ENCODE measurements at places on chromosomes 2 and 18.

GRCh38 chr2:76039505-76039904 lies 328.8 kb upstream of the GCFC2 start:
- DNase-seq = no peak

DNA sequence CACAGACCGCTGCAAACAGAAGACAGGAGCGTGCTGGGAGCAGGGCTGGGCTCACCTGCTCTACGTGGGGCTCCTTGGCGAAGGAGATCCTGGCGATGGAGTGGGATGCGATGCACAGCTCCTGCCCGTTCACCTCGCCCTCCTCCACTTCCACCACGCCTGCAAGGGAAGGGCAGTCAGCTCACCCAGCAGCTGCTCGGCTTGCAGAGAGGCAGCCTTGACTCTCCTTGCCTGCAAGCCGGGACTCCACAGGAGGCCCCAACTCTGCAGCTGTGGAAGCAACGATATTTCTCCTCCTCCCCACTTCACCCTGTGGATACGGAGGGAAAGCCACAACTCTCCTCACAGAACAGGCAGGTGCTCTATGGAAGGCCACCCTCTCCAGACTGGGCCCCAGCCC lies 35.1 kb downstream of the THAP4 start:
- no peak for DNase-seq

DNA sequence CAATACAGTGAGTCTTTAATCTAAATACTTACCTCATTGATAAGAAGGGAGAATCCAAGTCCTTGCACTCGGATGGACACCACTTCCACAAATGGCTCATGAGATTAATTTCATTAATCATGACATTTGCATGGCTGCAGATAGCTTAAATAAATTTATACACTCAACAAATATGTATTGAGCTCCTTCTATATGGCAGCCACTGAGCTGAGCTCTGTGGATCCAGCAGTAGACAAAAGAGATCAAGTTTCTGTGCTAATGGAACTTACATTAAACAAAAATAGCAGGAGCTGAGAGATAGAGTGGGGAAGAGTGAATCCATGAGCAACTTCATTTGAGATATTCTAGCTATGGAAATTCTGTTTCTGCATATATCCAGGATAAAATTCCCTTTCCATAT lies 44.4 kb downstream of the RAB27B start:
- DNase-seq = no peak

DNA sequence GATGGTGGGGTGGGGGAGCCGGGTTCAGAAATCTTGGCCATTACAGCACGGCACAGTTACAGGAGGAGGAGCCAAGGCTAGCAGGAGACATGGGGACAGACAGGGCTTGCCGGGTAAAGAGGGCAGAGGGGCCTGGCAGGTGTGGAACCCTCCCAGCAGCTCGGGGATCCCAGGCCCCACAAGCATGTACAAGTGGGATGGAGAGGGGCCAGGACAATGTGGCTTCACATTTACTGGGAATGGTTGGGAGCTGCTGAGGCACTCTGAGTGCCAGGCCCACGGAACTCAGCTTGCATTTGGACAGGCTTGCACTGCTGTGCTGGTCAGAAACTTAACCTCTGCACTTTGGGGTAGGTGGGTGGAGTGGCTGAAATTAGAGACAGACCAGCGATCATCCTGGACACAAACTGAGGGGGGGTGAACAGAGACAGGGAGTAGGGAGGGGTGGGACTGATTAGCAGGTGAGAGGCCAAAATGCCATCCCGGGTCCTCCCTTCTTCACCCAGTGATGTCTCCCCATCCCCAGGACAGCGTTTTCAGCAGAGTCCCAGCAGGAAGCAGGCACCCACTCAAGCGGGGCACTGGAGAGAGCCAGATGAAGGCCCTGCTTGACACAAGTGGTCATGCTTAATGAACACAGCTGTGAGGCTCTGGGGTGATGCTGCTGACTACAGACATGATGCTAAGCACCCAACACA lies 9.6 kb downstream of the PER2 start:
- no peak for DNase-seq

DNA sequence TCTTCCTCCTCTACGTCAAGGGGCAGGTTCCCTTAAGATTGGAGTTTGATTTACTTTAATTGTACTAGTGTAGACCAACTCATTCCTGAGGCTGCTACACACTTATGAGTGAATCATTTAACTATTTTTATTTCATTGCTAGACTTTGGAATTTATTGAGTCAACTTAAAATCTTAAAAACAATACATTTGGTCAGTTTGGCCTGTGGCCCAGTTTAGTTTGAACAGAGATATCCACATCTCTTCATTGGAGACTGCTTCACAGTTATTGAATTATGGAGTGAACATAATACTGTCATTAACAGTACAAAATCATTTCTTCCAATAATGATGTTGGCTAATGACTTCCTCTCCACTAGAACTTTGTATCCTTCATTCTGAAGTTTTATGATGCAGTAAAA lies 34.5 kb upstream of the STPG4 start:
- no peak for DNase-seq

DNA sequence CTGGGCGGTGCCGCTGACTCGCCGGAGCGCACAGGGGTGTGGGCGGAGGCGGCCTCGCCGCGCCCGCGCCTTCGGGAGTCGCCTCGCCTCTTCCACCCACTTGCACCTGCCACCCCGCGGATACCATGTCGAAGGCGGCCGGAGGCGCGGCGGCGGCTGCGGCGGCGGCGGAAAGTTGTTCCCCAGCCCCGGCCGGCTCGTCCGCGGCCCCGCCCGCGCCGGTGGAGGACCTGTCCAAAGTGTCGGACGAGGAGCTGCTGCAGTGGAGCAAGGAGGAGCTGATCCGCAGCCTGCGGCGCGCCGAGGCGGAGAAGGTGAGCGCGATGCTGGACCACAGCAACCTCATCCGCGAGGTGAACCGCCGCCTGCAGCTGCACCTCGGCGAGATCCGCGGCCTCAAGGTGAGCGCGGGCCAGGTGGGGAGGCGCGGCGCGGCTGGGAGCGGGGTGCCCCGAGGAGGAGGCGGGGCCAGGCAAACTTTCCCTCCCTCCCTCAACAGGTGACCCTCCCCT lies 766 bp downstream of the CCDC85A start:
- no peak for DNase-seq

DNA sequence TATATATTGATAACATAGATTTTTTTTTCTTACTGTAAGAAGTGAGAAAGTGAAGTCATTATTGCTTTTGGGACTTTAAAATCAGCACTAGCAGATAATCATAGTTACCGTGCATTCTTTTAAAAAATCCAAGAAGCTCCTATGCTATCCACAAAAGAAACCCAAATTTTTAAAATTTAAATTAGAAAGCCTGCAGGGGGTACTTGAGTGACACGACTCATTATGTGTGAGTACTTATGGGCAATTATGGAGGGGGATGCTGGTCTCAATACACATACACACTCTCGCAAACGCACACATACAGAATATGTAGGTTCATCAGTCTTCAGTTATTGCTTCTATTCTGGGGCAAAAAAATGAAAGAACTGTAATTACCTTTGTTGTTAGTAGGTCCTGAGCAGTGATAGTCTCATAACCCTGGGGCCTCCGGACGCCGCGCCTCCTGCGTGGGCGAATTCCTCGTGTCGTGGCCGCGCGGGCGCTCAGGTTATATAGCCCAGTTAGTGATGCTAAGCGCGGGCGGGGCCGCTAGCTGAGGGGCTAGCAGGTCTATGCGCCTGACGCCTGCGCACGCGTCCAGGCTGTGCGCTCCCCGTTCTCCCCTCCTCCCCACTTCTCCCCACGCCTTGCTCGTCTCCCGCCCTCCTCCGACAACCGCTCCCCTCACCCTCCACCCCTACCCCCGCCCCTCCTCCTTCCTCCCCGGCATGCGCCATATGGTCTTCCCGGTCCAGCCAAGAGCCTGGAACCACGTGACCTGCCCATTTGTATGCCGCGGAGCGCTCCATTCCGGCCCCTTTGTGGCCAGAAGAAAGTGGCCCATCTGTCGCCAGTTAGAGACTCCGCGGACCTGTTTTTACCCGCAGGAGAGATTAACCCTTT lies at the start of gene NEUROD1:
NEUROD1 (minus strand) TSS at position 463 of the 882 bp plus-strand sequence. CDS start 1,657 bp downstream, outside the sequence.
- no peak for DNase-seq

GRCh38 chr18:5627776-5628511 lies 84.1 kb upstream of the EPB41L3 start:
- DNase-seq = no peak

DNA sequence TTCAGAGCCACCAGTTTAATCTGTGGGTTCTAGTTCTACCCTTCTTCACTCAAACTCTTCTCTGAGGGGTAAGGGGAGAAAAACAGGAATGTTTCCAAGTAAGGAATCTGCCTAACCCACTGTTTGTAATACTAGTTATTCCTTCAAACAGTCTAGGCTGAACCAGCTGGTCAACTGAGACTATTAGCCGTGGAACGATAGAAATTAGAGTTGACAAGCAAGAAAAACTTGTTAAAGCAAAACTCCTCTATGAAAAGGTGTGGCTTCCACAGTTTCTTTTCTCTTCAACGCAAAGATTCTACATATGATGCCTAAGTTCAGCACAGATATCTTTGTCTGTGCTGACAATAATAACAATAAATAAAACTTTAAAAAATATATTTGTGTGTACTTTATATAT lies 11.5 kb downstream of the PAIP2B start:
- no peak for DNase-seq

DNA sequence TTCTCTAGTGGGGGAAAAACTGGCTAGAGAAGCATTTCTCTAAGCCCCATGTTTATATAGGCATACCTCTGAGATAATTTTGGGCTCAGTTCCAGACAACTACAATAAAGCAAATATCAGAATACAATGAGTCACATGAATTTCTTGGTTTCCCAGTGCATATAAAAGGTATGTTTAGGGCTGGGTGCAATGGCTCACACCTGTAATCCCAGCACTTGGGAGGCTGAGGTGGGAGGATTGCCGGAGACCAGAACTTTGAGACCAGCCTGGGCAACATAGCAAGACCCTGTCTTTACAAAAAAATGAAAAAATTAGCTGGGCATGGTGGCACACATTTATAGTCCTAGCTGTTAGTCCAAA lies 22.2 kb downstream of the TSN start:
- no peak for DNase-seq

- no peak for DNase-seq
Measured at GRCh38 chr2:154457286-154457685, 241.2 kb upstream of the KCNJ3 start.

- DNase-seq = no peak
Measured at GRCh38 chr2:71862921-71863320, 284.7 kb downstream of the CYP26B1 start.

DNA sequence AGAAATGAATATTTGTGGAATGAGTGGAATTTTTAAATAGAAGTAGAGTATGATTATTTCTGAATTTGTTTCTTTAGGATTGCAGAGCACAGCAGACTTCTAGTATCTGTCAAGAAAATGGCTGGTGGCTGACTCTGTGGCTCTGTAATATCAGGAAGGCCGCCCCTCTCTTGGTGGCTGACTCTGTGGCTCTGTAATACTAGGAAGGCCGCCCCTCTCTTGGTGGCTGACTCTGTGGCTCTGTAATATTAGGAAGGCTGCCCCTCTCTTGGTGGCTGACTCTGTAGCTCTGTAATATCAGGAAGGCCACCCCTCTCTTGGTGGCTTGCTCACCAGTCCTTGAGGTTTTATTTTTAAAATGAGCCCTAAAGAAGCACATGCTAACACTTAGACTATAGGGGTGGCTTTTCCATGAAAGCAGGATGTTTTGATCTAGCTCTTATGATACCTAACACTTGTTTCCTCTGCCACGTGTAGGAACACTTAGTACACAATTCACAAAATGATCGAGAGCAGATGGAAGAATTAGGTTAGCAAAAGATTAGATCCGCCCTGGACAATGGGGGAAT lies 85.1 kb upstream of the TTC39C start:
- DNase-seq = no peak

DNA sequence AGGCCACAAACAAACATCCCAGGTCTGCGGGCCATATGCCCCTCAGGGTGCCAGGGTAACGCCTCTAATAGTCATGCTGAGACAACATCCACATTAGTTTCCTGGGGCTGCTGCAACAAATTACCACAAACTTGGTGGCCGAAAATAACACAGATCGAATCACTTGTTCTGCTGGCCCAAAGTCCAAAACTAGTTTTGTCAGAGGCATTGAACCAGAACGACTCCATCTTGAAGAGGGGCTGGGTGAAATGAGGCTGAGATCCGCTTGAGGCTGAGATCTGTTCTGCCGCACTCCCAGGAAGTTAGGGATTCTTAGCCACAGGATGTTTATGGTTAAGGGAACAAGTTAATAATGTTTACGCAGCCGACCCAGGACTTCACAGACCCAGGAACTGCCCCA lies 66.7 kb downstream of the COPS8 start:
- DNase-seq = no peak

GRCh38 chr2:218849721-218850120 lies 9.9 kb upstream of the WNT6 start:
- peak; percentile 37 for DNase-seq

DNA sequence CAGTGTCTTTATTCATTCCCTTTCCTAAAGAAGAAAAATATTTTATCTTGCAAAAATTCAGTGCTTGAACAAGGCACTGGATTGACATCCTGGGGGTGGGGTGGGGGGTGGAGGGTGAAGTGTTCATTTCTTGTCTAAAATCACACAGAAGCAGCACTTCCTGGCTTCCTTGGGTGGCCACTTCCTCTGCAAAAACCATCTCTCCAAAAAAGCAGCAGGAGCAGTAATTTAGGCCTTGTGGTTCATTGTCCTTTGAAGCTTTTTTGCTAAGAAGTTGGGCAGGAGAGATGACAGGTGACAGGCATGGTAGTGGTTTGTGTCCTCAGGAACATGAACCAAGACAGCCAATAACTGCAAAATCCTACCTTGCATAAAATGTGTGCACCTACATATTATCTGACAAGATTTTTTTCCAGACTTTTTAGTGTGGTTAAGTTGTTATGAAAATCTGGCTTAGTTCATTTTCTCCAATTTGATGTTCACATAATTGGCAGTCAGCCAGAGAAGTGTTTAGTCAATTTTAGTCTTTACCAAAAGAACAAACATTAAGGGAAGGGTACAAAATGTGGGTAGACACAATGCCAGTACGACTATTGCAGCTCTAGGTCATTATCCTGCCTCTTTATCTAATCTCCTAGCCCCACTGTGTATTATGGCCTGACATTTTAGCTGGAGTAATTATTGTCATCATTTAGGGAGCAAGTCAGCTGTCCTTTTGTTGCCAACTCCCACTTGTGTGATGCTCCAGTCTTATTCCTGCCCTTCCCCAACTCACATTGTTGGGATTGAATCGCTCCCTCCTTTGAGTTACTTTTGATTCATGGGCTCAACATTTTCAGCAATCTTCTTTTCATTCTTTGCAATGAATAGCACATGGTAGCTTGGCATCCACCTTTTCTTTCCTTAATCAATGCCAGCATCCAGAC lies 177.2 kb downstream of the MYO3B start:
- DNase-seq = no peak

DNA sequence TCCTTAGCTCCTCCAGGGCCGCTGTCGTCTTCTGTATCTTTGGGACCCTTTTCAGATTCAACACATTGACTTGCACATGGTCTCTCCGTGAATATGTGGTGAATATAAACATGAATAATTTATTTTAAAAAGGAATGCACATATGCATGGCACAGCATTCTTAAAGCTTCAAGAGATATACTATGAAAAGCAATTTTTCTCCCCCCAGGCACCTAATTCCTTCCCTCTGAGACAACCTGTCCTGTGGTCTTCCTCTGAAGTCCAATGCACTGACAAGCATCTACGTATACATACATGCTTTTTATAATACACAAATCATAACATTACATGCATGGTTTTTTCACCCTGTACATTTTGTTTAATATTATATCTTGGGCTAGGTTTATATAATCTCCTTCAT lies 285.1 kb downstream of the MYT1L start:
- no peak for DNase-seq

GRCh38 chr2:69683170-69683971 lies 39.8 kb upstream of the AAK1 start:
- DNase-seq = peak; percentile 5

All from SW 1271 (cell line).